GM04504 (cell line): ENCODE measurements at places on chromosomes 16 and 17.

DNA sequence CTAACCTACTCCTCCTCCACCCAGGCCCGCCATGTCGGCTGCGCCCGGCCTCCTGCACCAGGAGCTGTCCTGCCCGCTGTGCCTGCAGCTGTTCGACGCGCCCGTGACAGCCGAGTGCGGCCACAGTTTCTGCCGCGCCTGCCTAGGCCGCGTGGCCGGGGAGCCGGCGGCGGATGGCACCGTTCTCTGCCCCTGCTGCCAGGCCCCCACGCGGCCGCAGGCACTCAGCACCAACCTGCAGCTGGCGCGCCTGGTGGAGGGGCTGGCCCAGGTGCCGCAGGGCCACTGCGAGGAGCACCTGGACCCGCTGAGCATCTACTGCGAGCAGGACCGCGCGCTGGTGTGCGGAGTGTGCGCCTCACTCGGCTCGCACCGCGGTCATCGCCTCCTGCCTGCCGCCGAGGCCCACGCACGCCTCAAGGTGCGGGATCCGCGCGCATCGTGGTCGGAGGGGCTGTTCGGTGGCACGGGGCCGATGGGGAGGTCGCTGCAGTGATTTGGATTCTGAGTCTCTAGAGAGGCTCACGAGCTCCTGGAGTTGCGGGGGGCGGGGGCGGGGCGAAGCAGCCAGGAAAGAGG, 878 bp downstream of the TRIM72 start:
- no peak for DNase-seq

DNA sequence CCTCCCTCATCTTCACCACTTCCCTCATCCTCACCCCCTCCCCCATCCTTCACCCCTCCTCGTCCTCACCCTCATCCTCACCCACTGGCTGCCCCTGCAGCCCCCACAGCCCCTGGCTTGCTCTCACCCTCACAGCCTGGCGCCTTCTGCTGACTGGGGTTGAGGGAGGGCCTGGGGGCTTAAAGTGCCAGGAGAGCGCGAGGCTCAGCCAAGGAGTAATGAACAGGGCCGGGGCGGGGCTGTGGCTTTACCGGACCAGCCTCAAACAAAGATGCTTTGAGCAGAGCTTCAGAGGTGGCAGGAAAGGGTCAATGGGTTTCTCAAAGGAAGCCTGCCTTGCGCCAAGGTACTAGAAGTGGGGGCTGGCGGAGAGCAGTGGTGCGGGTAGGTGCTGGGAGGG, at the start of gene PRSS33:
PRSS33 (minus strand) TSS at position 155 of the 400 bp plus-strand sequence. CDS start 1,013 bp downstream, outside the sequence.
- DNase-seq, result no peak

GRCh38 chr16:57783883-57784282, 18.4 kb downstream of the KIFC3 start:
- DNase-seq, result no peak

GRCh38 chr17:3539881-3540540, 17.6 kb downstream of the TRPV3 start:
- no peak for DNase-seq

DNA sequence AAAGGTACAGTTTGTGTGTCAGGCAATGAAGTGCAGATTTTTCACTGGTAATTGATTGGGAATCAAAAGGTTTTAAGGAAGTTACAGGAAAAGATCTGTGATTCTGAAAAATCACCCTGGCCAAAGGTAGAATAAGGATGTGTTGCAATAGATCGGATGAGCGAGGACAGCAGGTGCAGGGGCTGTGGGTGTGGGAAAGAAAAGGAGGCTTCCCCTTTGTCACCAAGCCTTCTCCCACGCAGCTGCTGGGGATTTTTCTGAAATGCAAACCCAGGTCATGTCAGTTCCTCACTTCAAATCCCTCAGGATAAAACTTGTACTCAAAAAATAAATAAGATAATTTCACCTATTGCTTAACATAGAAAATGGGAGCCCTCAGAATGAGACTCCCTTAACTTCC, 47.9 kb upstream of the ARHGAP17 start:
- DNase-seq, result no peak

GRCh38 chr16:71693164-71693563, 31.3 kb downstream of the PHLPP2 start:
- no peak for DNase-seq

DNA sequence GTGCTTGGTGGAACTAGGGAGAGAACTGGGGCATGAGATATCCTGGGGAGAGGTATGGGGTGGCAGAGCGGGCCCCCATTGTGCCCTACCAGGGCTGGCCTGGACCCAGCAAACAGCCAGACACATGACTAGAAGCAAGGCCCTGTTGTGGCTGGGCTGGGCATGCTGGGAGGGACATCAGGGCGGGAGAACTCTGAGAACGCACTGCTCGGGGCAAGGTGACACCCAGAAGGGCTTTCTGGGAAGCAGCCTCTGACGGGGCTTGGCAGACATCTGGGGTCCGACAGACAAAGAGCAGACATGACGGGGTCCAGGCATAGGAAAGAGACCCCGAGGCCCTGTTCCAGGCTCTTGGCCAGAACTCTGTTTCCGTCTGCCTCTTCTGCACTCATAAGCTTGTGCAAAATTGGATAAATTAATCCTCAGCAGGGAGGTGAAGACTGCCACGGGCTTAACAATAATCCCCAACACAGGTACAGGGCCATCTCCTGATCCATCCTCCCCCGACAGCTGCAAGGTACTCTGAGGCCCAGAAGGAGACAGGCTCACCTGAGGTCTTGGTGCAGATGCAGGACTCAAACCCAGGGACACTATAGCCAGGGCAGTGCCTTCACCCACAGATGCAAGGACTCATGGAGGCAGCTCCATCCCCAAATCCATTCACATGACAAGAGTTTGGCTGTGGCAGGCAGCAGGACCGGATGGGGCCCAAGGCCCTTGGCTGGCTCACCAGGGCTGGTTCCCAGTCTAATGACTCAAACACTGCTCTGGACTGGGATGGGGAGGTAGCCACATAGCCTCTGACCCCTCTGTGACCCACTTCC, 5.4 kb downstream of the SREBF1 start:
- DNase-seq, result no peak

DNA sequence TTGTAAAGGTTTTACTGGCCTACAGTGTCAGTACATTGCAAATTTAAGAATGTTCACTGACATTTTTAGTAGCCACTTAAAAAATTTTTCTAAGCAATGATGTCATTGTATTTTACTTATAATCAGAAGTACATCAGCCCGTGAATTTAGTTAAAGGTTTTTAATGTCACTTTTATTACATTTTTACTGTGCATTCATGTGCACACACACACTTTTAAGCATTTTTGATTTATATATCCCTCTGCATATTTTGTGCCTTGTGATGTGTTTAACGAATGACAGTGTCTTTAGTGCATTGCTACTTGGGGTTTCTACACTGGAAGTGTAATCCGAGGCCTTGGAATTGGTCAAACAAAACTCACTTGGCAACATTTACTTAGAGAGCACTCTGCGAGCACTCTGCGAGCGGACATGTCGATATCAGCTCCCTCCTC, 190.4 kb downstream of the WWOX start:
- DNase-seq, result no peak

DNA sequence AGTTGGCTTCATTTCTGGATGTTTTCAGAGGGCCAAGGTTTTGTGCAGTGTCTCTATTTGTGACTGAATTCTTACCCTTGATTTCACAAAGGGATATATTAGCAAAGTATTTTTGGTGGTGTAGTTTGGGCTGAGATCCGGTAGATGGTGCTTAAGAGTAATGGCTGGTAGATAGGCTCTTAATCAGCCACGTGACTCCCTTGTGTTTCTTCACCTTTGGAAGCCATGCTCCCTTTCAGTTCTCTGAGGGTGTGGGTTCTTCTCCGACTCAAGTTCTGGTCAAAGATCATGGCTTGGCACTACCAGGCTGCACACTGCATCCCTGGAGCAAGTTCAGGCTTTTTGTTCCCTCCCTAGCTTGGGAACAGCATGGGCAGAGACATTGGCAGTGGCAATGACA, 887.3 kb downstream of the CDH8 start:
- DNase-seq, result no peak

GRCh38 chr16:50083996-50084395, 18.2 kb downstream of the HEATR3 start:
- DNase-seq, result no peak

DNA sequence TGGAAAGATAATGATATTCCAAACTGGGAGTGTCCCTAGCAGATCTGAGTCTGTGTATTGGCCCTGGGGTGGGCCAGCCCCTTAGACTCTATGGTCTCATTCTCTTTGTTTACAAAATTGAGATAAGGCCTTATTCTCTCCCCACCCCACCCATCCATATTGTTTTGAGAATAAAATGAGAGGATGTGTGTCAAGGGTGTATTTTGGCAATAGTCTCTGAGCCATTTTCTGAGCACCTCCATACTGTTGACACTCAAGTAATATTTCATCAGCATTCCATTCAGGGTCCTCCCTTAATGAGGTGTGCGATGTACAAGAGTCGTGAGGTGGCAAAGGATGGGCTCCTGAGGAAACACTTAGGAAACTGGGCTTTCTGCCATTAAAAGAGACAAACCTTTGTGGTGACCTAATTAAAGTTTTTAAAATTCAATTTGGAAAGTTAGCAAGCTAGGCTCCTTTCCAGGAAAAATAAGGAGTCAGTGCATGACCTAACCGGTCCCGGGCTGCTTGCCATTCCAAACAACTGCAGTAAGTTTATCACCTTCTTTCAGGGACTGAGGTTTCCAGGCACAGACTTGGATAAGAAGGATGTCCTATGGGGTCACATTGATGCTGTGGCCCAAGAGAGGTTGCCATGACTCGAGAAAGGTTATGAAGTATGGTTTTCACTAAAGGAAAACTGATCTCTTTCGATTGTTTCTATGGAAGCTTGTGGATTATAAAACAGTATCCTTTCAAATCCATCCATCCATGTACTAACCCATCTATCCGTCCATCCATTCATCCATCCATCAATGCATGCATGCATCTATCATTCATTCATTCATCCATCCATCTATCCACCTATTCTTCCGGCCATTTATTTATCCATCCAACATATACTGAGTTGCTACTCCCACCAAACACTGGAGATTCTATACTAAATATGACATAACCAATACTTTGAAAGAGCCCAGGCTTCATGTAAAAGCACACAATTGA, 443.3 kb downstream of the UTP18 start:
- no peak for DNase-seq

GRCh38 chr16:50265260-50265659, 1.1 kb upstream of the ADCY7 start:
- DNase-seq, result no peak

GRCh38 chr17:54745239-54745638, 155.4 kb upstream of the TOM1L1 start:
- DNase-seq, result no peak

DNA sequence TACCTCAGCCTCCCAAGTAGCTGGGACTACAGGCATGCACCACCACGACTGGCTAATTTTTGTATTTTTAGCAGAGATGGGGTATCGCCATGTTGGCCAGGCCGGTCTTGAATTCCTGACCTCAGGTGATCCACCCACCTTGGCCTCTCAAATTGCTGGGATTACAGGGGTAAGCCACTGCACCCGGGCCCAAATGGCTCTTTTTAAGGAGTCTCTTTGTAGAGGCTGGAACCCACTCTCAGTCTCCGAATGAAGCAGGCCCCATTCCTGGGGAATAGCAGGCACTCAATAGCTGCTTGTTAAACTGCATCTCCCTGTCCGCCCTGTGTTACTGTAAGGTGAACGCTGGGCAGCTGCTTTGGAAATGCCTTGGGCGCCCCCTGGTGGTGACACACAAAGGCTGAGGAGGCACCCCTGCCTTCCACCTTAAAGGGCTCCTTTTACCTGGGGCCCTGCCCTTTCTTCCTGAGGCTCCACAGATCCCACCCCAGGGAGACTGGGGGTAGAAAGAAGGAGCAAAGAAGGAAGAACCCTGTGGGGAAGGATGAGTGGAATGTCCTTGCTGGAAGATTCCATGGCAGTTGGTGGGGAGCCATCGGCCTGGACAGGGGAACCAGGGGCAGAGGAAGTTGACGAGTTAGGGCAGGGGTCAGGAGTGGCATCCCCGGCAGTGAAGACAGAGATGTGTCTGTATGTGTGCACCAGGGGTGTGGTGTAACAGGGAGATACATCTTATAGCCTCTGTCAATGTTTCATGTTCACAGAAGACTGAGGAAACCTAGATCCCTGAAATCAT, 6.1 kb upstream of the SP2 start:
- no peak for DNase-seq

DNA sequence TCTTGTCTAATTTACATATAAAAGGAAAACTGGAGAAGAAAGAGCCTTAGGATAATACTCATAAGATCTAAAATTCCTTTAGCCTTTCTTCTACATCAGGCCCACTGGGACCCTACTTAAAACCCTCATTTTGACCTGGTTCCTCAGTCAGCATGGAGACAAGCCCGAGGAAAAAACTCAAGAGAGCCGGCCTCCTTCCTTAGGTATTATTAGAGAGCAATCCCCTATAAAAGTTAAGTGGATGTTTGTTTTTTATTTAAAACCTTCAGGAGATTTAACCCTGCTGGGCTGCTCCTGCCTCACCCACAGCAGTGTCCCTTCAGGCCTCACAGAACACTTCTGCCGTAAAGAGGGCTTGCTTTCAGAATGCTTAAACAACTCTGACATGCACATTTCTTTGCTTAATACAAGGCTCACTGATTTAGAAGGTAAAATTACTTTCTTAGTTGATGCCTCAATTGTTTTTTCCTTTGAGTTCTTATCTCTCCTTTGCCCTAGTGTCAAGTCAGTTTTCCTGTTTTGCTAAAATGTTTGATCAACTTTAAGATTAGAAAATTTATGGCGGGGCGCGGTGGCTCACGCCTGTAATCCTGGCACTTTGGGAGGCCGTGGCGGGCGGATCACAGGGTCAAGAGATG, 145.6 kb upstream of the TBX2 start:
- no peak for DNase-seq

- no peak for DNase-seq
Observed at GRCh38 chr16:12016291-12016947, 39.9 kb downstream of the SNX29 start.

DNA sequence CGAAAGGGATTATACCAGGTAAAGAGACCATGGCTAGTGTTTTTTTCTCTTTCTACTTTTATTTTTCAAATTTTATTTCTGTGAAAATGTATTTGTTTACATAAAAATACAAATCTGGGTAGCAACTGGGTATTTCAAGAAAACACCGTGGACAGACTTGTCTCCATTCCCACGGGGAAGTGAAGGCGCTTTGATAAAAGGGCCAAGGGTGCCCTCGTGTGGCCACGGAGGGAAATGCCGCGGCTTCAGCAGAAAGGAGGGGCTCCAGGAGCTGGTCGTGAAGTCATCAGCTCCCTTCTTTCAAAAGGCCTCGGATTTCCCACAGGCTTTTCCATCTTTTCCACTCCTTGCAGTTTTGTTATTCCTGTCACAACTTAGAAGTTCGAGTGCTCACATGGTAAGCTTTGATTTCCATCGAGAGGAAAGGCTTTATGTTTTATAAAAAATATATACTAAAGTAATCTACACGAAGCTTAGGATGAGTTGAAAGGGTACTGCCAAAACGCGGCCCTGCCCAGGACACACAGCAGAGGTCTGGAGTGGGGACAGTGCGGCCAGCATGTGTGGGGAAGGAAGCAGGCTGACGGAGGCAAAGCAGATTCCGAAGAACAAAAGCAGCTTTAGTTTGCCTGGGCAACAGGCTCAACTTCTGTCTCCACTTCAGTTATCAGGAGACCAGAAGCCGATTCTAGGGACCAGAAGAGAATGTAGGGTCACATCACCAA, 15.3 kb upstream of the MNT start:
- peak; percentile 80 for DNase-seq

- no peak for DNase-seq
Observed at GRCh38 chr16:35713762-35714650, 2254.6 kb downstream of the TP53TG3F start.
